Stimulated activated CD4-positive, alpha-beta T cell treated with anti-CD3 and anti-CD28 coated beads, Interleukin-1b, Interleukin-23, amount 100 ng/mL, for 48 hours (primary cell): ENCODE measurements at places on chromosomes 5 and 9.

DNA sequence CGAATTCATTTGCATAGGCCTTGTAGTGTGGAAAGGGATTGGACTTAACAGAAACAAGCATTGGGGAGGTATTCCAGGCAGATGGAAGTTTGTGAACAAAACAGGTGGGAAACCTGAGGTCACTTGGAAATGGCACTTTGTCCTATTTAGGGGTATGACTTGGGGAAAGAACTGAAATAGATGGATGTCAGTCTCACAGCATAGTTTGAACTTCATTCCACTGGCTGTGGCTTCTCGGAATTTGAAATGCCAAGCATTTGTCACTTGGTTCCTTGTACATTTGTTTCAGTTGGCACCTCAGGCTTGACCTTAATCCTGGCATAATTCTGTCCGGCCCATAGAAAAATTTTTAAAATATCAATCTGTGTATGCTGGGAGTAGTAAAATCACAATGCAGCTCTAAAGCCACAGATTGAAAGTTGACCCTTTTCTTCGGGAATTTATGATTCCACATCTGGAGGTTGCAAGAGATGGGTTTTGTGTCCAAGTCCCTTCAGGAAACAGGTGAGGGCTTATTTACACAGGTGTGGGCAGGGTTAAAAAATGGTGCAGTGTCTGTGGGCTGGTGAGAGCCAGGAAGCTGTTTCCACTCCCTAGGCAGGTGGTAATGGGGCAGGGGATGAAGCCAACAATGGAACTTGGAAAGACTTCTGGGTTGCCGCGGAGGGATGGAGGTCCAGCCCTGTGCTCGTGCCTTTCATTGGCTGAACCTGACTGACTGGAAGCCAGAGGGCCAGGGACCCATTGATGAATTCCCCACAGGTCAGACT lies 39.2 kb upstream of the PDE8B start:
- no peak for DNase-seq

GRCh38 chr5:77718934-77719610 lies 57.1 kb downstream of the TBCA start:
- no peak for DNase-seq

DNA sequence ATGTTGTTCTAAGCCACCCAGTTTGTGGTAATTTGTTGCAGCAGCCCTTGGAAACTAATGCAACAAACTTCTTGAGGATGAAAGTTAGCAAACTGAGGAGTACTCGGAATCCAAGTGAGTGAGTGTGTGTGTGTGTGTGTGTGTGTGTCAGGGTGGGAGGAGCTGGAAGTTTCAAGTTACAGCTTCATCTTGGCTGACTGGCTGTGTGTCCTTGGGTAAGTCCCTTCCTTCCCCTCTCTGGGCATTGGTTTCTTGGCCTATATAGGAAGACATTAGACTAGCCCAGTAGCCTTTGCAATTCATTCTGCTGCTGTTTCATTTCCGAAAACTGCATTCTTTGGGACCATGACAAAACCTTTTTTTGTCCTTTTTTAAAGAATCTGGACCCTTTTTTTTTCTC lies 157.2 kb downstream of the MELK start:
- no peak for DNase-seq

DNA sequence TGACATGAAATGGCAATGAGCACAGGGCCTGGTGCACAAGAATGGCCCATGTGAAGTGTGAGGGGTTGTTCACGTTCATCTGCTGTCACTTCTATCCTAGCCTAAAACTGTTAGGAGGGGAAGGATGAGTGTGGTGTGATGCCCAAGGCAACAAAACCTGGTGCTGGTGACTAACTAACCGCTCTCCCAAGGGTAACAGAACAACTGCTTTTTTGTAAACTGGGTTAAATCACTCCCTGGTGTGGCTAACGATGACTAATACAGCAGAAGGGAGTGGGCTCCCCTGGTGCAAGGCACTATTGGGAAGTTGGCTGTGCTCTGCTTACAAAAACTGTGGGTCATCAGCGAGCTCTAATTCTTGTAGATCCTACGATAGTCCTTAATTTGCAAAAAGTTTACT lies 103.2 kb upstream of the VCAN start:
- DNase-seq, result no peak

DNA sequence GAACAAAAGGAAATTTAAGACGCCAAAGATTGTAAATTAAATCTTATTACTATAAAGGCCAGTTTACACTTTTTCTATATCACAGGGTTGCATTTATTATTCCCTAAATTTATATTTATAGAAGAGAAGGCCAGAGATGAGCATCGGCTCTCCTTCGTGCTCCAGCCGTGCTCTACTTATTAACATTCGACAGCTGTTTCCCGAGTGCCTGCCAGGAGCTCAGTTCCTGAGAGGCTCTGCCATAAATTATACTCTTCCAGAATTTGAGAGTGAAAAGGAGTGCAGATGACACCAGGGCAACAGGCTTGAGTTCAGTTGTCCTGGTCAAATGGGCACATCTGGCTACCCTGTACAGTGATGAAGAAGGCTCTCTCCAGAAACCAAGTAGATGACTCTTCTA lies 70.1 kb downstream of the PCSK5 start:
- no peak for DNase-seq

DNA sequence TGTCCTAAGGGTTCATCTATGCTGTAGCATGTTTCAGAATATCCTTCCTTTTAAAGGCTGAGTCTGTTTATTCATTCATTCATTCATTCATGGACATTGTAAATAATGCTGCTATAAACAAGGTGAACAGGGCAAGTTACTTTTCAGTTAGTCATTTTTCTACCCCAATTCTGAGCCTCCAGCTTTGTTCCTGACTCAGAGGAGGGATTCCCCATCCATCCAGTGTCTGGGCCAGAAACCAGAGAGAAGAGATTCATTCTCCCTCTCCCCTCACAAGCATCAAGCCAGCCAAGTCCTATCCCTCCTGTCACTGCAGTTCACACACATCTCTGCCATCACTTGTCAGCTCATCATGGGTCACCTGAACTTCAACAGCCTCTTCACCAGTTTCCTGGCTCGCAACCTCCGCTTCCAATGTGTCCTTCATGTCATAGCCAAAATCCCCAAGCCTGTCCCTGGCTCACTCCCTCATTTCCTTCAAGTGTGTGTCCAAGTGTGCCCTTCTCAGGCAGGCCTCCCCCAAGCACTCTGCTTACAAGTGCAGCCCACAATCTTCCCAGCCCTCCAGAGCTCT lies 203.0 kb downstream of the TTLL11 start:
- no peak for DNase-seq

- no peak for DNase-seq
These were observed 25.7 kb downstream of the RAPGEF1 start for GRCh38 chr9:131714161-131714646.

- no peak for DNase-seq
These were observed 2.2 kb upstream of the TMEM210 start for GRCh38 chr9:137173796-137174664.

DNA sequence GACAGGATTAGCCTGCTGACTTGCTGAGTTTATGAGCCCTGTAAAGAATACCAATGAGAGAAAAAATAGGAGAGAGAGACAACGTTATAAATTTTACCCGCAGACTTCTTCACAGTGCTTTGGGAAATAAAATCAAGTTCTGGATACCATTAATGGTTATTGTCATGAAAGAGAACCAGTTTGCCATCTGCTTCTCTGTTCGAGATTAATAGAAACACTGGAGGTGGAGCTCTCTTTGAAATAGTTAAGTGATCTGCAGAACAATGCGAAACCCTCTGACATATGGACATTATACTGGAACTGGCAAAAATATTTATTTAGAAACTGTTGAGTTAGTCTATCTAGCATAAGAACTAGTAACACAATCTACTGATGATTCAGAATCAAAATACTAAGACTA lies 500.7 kb downstream of the CDH12 start:
- DNase-seq, result no peak

- no peak for DNase-seq
These were observed 114.3 kb downstream of the CRB2 start for GRCh38 chr9:123470121-123470782.

GRCh38 chr9:136211441-136212344 lies 6.8 kb upstream of the LHX3 start:
- DNase-seq, result no peak

DNA sequence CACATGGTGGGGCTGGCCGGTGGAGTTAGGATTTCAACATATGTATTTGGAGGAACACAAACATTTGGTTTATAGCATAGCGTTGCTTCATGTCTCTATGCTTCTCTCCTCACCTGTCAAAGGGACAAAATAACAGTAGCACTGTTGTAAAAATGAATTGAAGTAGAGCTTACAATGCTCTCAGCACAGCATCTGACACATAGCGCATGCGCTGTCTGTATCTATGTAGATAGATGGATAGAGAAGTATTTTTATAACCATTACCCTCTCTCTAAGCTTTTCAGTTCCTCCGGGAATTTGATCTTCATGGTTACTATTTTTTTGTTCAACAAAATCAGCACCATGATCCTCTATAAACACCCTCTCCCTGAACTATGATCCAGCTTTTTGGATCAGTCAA lies 166.0 kb downstream of the TTLL11 start:
- no peak for DNase-seq

- DNase-seq, result no peak
These were observed 30.0 kb downstream of the PLPP7 start for GRCh38 chr9:131319486-131319885.

- DNase-seq, result no peak
These were observed 45.8 kb upstream of the ERBIN start for GRCh38 chr5:65880496-65881072.

DNA sequence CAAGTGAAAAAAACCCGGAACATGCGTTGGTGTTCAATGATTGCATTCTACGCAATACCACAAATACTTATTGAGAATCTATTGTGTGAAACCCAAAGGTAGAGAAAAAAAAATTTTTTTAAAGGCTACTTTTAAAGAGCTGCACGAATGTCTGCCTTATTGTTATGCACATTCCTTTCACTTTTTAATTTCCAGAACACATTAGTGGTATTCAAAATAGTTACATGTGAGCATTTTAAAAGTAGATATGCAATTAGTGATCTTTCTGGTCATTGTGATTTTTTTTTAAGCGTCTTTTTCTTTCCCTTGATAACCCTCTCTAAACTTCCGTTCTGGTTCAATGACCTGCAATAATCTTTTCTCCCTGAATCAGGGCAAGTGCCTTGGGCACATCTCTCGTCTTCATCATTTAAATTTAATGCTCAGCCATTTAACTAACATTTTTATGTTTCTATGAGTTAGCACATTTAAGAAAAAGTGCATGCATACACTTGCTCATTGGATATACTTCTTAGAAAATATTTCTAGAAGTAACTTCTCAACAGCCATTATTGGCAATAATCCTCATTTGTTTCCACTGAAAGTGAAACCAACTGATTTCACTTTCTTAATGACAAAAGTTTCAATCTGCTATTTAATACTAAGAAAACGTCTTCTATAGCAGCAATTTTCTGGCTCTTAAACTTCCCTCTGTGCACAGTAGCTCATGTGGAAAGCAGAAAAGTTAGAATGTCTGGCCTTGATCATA lies 80.3 kb downstream of the CDH6 start:
- no peak for DNase-seq

DNA sequence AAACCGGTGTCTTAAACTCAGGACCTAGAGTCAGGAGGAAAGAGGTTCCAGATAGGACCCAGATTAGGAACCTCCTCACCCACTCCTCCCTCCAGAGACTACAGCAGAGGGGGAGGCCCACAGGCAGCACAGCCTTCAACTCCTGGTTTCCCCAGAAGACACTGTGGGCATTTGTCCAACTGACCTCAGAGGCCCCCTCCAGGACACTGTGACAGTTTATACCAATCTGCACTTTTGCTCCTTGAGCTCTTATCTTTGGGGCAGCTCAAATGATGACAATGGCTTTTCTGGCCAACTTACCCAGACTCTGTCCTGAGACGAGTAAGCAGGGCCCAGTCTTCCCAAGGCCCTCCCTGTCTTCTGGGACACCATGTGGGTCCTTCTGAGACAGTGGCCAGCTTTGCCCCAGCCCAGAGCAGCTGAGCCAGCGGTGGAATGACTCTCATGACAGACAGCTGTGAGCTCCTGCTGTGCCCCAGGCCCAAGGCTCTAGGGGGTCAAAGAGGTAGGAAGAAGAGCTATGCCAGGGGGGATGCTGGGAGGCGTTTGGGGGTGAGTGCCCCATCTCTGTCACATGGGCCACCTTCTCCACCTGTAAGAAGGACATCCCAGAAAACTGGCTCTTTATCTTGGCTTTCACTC lies 14.3 kb downstream of the OR2V2 start:
- DNase-seq, result no peak

- no peak for DNase-seq
These were observed 241.5 kb upstream of the PIK3R1 start for GRCh38 chr5:67974054-67974453.

- no peak for DNase-seq
These were observed 299.3 kb downstream of the ANXA1 start for GRCh38 chr9:73451003-73451402.

GRCh38 chr9:75941066-75941465 lies 50.6 kb downstream of the PCSK5 start:
- no peak for DNase-seq

GRCh38 chr5:432928-433791 lies 9.8 kb upstream of the EXOC3 start:
- DNase-seq, result no peak

DNA sequence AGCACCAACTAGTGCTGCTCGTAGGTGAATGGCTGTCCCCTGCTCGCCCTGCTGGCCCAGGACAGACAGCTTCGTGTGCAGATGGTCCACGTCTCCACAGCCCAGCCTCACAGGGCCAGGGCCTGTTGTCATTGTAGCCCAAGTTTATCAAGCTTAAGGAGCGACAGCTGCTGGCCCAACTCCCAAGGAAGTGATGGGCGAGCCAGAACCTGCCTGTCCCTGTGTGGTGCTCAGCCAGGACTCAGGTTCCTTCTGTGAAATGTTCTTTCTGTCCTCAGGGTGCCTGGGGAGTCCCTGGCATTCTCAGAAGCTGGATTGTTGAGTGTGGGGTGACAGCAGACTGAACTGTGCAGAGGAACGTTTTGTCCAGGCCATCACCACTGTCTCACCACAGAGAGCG lies 16.4 kb downstream of the TRIP13 start:
- DNase-seq, result no peak

GRCh38 chr5:177509991-177510566 lies 453 bp upstream of the DOK3 start:
- DNase-seq, result no peak

- no peak for DNase-seq
These were observed 19.5 kb downstream of the LIFR start for GRCh38 chr5:38536968-38537367.

- DNase-seq, result peak; percentile 66
These were observed at the start of gene PDZD2 for GRCh38 chr5:31638748-31639418. TSS of gene PDZD2 (plus strand) at chr5:31639131.

DNA sequence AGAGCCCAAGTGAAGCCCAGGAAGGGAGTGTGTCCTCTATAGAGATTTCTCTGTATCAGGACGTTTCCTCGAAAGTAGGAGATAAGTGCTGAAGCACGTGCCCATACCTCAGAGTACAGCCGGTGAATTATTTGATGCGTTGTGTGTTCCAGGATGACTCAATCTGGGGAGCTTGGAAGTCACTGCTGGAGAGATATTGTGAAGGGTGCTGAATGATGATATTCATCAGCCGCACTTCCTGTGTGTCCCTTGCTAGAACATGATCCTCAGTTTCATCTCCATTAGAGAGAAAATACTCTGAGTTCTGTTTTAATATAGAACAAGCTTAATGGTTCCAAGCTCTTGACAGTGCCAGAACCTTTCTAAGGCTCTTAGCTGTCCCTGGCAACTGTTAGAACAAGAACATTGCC lies 402.3 kb upstream of the ADAMTSL1 start:
- DNase-seq, result no peak

- no peak for DNase-seq
These were observed 171.0 kb downstream of the DAB2IP start for GRCh38 chr9:121822093-121823085.
